Gastroesophageal sphincter (tissue), 4 donors: ENCODE measurements at places on chromosomes 16 and 17. TPM values are rescaled to one million over a fixed set of nuclear protein-coding genes. Genes with fewer than 3 reads are reported as not detected.

TMC7 gene
- 0.40 TPM for total RNA-seq

OTOP2 gene
- not detected for total RNA-seq

DNA sequence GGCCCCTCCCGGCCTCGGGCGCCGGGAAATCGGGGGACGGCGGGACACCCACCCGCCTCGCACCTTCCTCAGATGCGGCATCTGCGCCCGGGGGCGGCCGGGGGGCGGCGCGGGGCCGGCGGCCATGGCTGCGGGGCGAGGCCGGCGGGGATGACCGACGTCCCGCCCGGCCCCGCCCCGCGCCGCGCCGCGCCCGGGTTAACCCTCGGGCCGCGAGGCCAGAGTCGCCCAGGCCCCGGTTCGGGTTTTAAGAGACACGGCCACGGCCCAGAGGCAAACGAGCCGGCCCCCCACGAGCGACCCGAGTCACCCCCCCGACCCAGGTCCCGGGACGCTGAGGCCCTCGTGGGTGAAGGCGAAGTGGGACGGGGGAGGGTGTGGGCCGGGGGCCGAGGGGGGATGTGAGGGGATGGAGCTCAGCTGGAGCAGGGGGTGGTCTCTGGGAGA, at the start of gene RGS11:
Gene RGS11, minus strand, starts transcription at position 159 of the 447 bp plus-strand sequence. Its CDS starts 33 bp downstream, at position 126.
- ATAC-seq: peak; percentile 52

TNK1 gene
- 3.0 TPM for total RNA-seq

- no peak for ATAC-seq
Observed at GRCh38 chr17:61799812-61800484, 63.4 kb downstream of the BRIP1 start.

GRCh38 chr16:55480228-55480655, 1.2 kb downstream of the MMP2 start:
- peak; percentile 73 for ATAC-seq

FOXC2 gene
- 0.40 TPM for total RNA-seq

CD300E gene
- 0.16 TPM for total RNA-seq

CNGB1 gene
- 0.67 TPM for total RNA-seq

DNA sequence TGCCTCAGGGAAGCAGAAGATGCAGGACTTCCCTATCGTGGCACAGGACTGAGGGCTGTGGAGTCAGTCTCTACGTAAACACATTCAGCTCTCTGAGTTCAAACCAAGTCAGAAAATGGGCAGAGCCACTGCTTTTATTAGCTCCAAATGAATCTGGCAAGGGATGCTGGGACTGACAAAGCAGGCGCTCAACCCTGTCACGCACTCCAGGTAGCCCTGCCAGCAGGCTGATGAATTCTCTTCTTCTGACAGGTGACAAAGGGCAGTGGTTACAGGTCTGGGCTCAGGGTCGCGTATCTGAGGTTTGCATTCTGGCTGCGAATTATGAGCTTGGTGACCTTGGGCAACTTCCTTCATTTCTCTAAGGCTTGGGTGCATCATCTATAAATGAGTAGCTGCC, 9.4 kb downstream of the RPH3AL start:
- ATAC-seq: no peak

- ATAC-seq: no peak
Observed at GRCh38 chr17:50311112-50311460, 34.8 kb upstream of the XYLT2 start.

TMEM100 gene
- total RNA-seq: 63.8 TPM

DNA sequence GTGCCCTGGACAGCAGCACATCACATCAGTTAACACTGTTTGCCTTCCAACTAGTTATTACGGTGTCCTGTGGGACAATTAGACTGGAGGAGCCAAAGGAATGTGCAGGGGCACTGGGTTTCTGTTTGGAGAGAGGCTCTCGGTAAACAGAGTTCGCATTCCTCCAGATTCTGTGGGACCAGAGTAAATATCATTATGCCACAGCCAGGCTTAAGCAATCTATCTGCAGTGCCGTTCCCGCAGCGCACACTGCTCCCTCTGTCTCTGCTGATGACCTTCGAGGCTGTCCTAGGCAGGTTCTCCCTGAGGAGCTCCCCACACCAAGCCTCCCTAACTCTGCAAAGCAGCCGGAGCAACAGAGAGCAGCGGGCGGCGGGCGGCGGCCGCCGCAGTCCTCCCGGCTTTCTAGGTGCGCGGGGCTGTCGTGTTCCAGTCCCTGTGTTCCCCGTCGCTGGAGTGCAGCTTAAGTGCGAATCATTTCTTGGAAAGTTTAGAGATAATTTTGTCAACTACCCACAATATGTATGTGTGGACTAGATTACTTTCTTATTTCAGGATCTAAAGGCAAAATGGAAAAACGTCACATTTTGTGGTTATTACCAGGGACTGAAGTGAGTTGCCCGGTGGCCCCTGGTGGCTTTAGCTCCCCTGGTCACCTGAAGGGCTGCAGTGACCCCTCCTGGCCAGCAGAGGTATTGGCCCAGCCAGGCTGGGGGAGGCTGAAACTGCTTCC, 43.3 kb downstream of the PGS1 start:
- ATAC-seq: peak; percentile 61

GRCh38 chr17:45129426-45129939, 2.8 kb downstream of the PLCD3 start:
- ATAC-seq: no peak

DNA sequence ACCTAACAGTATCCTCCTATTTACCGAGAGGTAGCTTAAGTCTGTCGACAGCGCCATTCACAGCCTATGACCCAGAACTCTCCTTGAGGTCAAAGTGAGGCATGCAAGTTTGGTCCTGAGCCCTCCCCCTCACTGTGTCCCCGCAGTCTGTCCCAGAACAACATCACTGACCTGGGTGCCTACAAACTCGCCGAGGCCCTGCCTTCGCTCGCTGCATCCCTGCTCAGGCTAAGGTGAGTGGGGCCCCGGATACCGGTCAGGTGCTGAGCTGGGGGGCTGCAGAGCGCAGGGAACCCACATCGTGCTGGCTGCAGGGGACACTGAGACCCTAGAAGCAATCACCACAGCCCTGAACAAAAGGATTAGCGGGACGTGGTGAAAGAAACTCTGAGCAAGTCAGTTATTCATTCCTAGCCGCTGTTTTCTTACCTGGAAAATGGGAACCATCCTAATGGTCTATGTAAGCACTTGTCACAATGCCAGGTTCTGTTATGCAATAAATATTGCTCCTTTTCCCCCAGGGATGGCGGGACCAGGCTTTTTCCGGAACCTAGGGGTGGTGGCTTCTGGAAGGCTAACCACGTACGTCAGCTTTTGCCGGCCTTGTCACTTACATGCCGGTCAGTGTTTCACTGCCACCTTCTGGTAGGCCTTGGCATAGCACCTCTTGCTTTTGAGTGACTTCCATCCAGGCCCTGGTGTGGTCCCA, 23.8 kb downstream of the DEXI start:
- peak; percentile 90 for ATAC-seq

DNA sequence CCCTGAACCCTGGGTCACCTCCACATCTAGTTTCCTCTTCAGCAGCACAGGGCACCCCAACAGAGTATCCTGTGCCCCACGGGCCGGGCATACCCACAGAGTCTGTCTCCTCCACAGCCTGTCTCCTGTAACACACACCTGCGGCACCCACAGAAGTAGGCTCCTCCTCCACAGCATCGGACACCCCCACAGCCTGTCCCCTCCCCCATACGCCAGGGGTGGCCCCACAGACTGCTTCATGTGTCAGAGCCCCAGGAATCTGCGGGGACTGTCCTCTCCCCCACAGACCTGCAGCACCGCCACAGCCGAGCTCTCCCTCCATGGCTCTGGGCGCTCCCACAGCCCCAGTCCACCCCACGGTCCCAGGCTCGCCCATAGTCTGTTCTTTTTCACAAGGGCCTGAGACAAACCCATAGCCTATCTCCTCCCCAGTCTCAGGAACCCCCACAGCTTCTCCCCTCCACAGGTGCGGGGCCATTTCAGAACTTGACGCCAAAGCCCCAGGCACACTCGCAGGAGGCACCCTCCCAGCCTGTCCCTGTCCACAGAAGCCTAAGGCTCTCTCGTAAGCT, 1.4 kb downstream of the KIAA0753 start:
- no peak for ATAC-seq

DNA sequence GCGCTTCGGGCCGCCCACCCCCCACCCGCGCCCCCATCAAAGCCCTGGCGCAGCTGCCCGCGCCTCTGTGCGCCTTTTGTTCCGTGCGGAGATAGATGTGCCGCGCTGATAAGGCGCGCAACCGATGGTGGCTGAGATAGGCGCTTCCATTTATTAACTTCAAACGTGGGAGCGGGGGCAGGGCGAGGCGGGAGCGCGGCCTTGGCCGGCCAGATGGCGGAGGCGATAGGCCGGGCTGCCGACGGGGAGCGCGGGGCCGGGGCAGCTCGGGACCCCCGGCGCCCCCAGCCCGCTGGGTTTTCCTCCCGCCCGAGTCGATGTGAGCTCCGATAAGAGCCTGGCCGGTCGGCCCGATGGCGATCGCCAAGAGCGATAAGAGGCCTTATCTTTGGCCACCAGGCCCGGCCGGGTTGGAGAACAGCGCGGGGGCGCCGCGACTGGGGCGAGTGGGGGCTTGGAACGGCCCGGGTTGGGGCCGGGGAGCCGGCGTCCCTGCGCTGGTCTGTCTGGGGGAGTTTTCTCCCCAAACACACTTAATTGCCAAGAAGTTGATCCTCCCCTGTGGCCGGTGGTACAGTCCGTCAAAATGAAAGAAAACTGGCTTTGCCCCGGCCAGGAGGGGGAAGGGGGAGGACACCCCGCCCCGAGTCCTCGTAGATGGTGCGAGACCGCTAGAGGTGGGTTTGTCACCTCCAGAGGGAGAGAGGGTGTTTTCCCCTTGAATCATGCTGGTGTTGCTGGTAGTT, 2.7 kb downstream of the ZFPM1 start:
- ATAC-seq: no peak

GRCh38 chr16:58196898-58197313, 1.0 kb downstream of the CSNK2A2 start:
- ATAC-seq: no peak

SCGB1C2 gene
- total RNA-seq: not detected
